ENCODE measurements at places on chromosomes 1 and 21.
A peak's percentile ranks its signal among the peaks of the same experiment; 100 is the strongest.

DNA sequence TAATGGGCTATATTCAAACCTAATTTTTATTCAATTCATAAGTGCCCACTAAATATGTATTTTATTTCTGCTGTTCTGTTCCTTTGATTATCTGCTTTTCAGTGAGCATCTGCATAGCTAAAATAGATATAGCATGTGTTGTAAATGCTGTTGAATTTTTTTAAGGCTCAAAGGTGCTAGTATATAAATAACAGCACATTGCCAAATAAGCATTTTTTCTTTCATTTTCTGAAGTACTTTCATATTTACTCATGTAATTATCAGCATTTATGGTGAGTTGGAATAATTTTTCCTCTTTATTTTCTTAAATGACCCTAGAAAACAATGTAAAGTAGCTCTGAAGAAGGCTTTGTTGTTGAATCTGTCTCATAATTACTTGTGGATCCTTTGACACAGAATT lies 69.6 kb upstream of the B3GALT2 start:
- no peak for DNase-seq

DNA sequence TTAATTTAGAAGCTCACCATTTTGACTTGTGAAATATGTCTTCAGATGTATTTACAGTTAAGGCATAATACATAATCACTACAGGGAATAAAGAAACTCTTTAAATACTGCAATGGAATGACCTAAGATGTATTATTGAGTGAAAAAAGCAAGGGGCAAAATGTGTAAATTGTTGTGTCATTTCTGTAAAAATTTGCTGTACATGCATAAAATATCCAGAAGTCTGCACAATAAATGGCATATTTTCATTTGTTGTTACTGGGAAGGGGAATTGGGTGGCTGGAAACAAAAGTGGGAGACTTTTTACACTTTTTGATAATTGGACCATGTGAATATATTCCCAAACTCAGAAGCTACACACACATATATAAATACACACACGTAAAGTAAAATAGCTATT lies 17.1 kb downstream of the LRIG2 start:
- no peak for DNase-seq

GRCh38 chr1:53959664-53960250 lies 13.6 kb downstream of the LRRC42 start:
- DNase-seq: no peak

- peak; percentile 87 for DNase-seq
These were observed 9.0 kb downstream of the SLC9A1 start for GRCh38 chr1:27145934-27146354.

Measured in fibroblast of upper back skin (primary cell).